ENCODE measurements at places on chromosomes 6 and 20.
A peak's percentile ranks its signal among the peaks of the same experiment; 100 is the strongest.

DNA sequence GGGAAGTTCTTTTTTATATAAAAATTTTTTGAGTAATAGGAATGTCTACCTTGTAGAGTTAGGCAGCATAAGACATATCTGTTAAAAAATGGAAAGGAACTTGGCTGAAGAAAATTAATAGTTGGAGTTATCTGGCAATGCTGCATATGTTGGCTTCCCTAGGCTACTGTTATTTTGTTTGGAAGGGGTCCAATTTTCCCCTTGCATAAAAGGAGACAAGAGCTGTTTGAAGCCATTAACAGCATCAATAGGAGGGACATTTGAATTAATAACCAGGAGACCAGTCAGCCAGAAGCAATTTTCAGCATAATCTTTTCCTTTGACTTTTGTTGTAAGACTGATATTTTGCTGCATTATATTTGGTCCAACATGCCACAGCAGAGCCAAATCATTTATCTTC is 80.9 kb upstream of the TAB2 start:
- DNase-seq: no peak

- DNase-seq: no peak
Measured at GRCh38 chr6:142855893-142856623, 88.9 kb downstream of the HIVEP2 start.

GRCh38 chr6:28858963-28859362 is 64.8 kb downstream of the TRIM27 start:
- no peak for DNase-seq

DNA sequence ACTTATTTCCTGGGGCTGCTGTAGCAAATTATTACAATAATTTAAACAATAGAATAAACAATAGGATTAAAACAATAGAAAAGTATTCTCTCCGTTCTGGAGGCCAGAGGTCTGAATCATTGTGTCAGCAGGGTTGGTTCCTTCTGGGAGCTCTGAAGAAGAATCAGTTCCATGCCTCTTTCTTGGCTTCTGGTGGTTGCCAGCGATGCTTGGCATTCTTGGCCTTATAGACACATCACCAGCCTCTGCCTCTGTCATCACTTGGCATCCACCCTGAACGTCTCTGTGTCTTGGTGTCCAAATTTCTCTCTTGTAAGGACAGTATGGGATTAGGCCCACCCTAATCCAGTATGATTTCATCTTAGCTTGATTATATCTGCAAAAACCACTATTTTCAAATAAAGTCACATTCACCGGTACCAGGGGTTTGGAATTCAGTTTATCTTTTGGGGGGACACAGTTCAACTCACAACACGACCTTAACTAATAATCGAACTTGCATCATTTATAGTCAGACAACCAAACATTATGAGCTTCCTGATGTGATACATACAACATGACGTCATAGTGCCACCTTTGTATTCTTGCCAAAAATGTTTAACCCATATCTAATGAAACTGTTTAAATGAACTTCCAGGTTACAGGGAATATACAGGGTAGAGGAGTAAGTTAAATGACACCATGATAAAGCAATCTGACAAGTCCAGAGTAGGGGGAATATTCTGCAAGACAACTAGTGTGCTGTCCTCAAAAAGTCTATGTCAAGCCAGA is 84.7 kb upstream of the RNF24 start:
- no peak for DNase-seq

GRCh38 chr20:60261333-60261732 is 303.1 kb downstream of the CDH26 start:
- no peak for DNase-seq

- DNase-seq: no peak
Measured at GRCh38 chr6:127879685-127880084, 21.2 kb downstream of the THEMIS start.

DNA sequence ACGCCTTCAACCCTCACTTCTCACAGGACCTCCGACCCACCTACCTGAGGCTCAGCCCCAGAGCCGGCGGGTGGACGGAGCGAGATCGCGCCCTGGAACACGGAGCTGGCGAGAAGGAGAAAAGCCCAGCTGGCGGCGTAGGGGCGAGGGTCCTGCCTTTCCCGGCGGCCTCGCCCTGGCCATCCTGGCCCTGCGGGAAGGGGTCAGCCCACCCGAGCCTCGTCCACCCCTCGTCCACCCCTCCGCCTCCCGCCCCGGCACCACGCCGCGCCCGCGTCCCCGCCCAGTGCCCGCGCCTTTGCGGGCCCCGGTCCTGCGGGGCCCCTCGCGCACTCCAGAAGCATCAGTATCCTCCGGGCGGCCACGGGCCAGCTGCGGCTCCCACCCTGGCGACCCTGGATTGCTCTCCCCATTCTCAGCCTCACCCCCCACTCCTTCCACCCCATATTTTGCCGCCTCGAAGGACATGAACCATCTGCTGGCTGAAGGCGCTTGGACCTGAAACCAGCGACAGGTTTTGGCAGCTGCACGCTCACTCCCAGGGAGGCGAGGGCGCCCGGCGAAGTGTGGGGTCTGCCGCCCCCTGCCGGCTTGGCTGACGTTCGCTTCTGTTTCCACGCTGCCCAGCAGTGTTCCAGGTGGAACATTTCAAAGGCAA is 65.1 kb downstream of the PLG start:
- DNase-seq: peak; percentile 51

DNA sequence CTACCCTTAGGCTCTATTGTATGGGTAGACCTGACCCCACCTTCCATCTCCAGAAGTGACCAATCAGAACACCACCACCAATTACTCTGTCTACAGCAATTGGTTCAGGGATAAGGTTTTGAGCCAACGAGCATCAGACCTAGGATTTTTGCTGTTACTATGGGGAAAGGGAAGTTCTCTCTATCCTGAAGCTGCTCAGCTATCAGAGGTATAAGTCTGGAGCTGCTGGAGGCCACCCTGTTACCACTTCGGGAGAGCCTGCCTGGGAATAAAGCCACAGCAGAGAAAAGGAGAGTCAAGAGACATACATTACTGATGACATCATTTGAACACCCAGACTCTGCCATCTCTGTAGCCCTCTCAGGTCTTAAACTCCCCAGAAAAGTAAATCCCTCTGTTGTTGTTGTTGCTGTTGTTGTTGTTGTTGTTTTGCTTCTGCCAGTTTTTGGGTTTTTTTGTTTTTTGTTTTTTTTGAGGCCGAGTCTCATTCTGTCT is 94.5 kb downstream of the PREX1 start:
- no peak for DNase-seq

DNA sequence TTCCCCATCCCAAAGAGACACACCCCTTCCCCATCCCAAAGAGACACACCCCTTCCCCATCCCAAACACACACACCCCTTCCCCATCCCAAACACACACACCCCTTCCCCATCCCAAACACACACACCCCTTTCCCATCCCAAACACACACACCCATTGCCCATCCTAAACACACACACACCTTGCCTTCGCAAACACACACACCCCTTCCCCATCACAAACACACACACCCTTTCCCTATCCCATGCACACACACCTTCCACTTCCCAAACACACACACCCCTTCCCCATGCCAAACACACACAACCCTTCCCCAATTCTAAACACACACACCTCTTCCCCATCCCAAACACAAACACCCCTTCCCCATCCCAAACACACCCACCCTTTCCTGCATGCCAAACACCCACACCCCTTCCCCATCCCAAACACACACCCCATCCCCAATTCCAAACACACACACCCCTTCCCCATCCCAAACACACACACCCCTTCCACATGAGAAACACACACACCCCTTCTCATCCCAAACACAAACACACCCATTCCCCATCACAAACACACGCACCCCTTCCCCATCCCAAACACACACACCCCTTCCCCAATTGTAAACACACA is 315.3 kb downstream of the KIF16B start:
- no peak for DNase-seq

- peak; percentile 56 for DNase-seq
Measured at GRCh38 chr6:119348748-119349360, 707 bp downstream of the MAN1A1 start.

DNA sequence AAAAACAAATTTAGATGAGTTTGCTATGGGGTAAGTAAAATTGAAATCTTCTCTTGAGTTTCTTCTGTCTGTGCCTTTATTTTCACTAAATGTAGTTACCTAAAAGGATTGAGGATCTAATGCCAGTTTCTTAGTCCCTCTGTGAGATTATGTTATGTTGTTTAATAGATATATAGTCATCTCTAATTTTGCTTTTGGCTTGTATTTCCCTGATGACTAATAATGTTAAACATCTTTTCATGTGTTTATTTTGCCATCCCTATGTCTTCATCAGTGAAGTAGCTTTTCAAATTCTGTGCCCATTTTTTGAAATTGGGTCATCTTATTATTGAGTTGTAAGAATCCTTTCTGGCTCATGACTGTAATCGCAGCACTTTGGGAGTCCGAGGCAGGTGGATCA is 13.7 kb downstream of the QRSL1 start:
- no peak for DNase-seq

- DNase-seq: no peak
Measured at GRCh38 chr6:38095054-38095453, 275.5 kb downstream of the ZFAND3 start.

GRCh38 chr20:17698384-17698783 is 1.4 kb upstream of the BANF2 start:
- no peak for DNase-seq

DNA sequence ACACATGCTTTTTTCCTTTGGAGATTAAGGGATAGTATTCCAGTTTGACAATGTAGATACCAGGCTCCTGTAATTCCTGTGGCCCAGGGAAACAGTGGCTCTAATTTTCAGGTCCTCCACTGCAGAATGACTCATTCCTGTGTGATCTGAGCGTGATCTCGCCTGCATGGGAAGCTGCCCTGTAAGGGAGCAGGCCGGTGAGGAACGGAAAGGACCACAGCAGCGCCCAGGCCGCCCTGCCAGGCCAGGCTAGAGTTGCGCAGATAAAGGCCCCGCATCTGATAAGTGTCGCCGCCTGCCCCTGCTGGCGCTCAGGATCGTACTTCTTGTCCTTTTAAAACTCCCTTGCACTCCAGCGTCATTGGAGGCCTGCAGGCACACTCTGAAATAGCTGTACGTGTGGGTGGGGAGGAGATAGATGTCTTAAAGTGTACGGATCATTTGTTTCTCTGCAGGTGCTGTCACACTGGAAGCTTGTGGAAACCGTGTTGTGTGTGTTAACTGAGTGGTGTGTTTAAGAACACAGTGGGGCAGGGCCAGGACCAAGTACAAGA is 60.7 kb downstream of the SYNJ2 start:
- DNase-seq: no peak

GRCh38 chr20:40659567-40659966 is 29.5 kb downstream of the MAFB start:
- no peak for DNase-seq

DNA sequence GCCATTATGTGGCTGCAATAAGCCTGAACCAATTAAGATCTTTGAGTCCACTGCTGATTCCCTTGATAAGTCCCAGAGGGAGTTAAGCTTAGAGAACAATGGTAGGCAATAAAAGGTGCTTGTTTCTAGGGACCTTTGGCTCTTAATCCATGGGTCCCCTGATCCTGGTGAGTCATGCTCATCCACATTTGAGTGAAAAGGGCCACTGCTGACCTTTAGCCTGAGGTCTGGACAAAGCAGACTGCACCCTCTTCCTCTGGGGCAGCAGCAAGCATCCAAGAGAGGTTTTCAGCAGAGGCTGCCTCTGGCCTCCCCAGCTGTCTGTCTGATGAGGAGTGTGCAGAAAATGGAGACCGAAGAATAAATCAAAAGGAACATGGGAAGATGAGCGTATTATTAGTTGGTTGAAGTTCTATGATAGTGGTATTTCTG is 16.1 kb upstream of the SCGN start:
- DNase-seq: peak; percentile 40

GRCh38 chr6:53529324-53530036 is 15.4 kb downstream of the GCLC start:
- no peak for DNase-seq

- DNase-seq: peak; percentile 25
Measured at GRCh38 chr6:108247965-108248536, 12.8 kb downstream of the SNX3 start.

GRCh38 chr6:5223309-5223708 is 37.4 kb downstream of the LYRM4 start:
- DNase-seq: no peak

- no peak for DNase-seq
Measured at GRCh38 chr6:3808759-3809514, 40.2 kb upstream of the FAM50B start.

DNA sequence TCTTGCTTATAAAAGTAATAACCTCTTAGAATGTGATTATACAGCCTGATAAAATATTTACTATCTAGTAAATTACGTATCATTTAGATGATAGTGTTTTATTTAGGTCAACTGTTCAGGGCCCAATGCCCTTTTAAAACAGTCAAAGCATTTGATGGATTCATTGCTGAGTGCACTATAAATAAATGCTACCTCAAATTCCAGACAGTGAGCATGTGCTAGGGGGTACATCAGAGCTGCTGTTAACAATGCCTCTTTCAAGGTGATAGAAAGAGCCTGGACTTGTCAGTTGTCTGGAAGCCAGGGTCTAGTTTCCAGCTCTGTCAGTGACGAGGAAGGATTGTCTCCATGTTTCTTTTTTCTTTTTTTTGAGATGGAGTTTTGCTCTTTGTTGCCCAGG is 7.5 kb upstream of the TMEM242 start:
- DNase-seq: no peak

DNA sequence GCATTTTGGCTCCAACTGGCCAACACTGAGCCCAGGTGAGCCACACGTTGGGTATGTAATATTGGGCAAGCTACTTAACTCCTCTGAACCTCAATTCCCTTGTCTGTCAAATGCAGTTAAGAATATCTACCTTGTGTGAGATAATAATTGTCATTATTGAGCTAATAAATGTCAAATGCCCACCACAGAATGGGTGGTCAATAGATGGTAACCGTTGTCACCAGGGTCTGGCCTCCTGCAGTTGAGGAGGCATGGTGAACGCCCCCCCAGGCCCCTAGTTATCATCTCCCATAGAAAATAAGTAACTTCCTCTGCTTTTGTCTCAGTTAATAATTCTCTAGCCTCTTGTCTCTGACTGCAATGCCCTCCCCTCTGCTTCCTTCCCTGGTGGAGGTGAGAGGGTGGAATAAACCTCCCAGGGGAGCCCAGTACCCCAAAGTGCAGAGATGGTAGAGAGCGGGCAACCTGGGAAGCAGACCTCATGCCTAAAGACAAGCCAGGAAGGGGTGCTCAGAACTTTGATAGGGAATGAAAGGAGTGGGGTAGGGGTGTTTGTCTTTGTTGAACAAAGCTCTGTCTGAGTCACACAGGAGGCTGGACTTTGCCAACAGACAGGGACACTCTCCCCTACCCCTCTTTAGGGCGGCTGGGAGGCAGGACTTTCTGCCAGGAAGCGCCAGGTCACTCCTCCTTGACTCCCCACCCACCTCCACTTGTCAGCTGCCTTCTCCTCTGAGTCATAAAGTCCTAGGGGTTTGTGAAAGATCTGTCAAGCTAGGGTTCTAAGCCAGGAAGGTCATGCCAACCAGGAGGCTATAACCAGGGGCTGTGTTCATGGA is 1.3 kb upstream of the UNC5CL start:
- DNase-seq: no peak

All from D341Med (cell line).